ENCODE measurements at places on chromosomes 3 and 15. TPM values are rescaled to one million over a fixed set of nuclear protein-coding genes. Genes with fewer than 3 reads are reported as not detected.

GRCh38 chr15:39573287-39573686 is 7.6 kb upstream of the THBS1 start:
- DNase-seq = no peak

- DNase-seq = no peak
Measured at GRCh38 chr3:183492849-183493179, 62.7 kb downstream of the KLHL6 start.

GRCh38 chr15:49439678-49440395 is 16.8 kb downstream of the FGF7 start:
- no peak for DNase-seq

GRCh38 chr3:56864090-56864489 is 62.3 kb upstream of the ARHGEF3 start:
- no peak for DNase-seq

GRCh38 chr15:62469478-62469873 is 304.4 kb upstream of the C2CD4B start:
- DNase-seq = no peak

DNA sequence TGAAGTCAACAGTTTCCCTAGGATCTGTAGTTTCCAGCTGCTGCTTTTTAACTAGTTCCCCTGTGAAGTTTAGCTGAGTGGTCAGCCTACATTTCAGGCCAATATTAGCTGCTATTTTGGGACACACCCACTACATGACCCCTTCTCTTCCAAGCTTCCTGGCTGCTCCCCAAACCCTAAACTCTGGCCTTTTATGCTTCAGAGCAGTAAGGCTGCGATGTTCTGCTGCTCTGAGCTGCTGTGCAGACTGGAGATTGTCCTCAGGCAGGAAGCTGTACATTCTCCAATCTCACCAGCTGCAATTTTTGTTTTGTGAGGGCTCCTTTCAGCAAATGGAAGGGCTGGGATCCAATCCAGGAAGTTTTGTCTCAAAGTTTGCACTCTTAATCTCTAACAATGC is 48.0 kb upstream of the WDR72 start:
- no peak for DNase-seq

DNA sequence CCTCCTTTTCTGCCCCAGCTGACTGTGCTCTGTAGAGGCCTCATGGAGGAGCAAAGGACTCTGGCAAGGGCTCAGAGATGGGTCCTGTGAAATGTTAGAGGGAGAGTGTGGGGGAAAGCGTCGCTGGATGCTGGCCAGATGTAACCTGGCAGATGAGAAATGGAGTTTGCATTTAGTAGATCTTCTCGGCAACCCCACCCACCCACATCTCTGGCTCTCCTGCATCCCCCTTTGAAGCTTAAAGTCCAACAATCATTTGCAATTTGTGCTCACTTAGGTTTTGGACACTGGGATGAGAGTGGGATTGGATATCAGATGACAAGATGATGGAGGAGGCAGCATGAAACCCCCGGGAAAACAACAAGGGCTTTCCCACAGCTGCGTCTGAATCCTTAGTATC is 523.6 kb upstream of the MCTP2 start:
- no peak for DNase-seq

GRCh38 chr3:49166752-49167556 is 823 bp upstream of the CCDC71 start:
- DNase-seq = no peak

DNA sequence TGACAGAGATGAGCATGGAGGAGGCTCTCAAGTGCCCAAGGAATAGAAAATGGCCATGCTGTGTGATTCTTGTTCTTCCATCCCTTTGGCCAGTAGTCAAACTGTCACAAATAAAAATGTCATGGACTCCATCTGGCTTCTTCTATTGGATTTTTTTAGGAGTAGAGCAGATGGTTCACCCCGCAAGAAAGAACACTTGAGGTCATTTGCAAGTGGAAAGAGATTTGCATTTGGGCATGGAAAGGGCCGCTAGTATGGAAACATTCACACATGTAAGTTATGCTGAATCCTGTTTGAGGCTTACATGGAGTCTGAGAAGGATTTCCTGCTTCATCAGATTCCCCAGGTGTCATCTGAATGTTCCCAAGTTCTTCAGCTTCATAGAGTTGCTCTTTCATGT is 53.1 kb upstream of the CFAP161 start:
- DNase-seq = no peak

DNA sequence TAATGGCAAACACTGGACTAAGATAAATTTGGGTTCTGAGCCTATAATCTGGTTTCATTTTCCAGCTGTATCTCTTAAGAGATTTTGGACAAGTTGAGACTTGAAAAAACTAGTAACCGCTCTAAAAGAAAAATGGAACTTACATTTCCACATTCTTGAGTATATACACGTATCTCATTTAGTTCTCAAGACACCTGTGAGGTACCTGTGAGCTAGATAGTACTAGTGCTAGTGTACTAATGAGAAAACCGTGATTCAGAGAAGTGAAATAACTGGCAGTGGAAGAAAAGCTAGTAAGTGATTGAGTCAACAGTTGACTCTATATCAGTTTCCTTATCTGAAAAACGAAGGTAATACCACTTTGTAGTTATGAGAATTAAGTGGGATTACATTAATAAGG is 62.2 kb upstream of the PAQR5 start:
- no peak for DNase-seq

GRCh38 chr15:63967616-63968015 is 78.7 kb downstream of the DAPK2 start:
- DNase-seq = no peak

DNA sequence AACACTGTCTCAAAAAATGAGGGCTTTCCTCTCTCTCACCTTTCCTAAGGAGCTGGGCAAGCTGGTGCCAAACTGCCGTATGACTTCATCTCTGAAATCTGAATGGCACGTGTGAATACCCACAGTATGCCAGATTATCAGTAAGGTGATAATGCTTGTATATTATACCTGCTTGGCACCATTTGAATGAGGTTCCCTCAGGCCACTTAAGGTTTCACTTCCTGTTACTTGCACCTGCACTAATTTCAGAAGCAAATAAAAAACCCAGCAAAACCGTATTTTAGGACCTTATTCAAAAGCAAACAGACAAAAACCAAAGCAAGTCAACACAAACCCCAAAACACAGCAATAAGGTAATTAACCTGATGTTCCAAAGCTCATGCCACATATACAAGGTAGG is 19.7 kb downstream of the FOXP1 start:
- DNase-seq = no peak

DNA sequence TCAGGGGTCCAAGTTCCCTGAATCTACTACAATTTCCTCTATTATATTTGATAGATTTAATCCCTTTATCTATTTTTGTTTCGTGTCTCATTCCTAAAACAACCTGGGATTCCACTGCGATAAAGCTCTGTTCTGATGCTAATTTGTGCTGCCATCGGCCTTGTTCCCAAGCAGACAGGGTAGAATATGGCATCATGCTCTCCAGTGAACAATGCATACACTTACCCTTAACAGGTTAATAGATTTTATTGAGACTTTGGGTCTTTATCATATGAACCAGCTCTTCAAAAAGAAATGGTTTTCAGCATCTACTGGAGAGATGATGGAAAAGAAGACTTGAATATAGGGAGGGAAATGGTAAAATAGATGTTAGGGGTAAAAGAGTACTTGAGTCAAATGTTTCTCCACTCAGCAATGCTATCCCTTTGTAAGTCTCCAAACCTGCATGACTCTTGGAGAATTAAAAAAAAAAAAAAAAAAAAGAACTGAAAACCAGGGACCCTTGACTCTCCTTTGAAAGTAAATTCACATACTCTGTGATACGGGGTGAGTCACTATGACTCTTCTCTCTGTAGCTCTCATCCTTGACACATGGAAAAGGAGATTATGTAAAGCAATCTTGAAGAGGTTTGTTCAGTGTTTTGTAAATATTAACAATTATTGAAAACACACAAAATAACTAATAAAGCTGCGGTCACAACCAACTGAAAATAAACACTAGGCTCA is 268.8 kb downstream of the ZBTB20 start:
- DNase-seq = no peak

- DNase-seq = no peak
Measured at GRCh38 chr15:57112178-57112577, 193.7 kb downstream of the TCF12 start.

The ZNF860 gene
- polyA plus RNA-seq = 2.4 TPM

The PLSCR2 gene
- not detected for polyA plus RNA-seq

The UQCC5 gene
- polyA plus RNA-seq = 38.4 TPM

The CLN6 gene
- polyA plus RNA-seq = 22.0 TPM

All from urinary bladder (tissue), 4 donors.